ENCODE measurements at places on chromosomes 6 and 20. TPM values are rescaled to one million over a fixed set of nuclear protein-coding genes. Genes with fewer than 3 reads are reported as not detected.

The FOXA2 gene
- not detected for total RNA-seq

The GTSF1L gene
- total RNA-seq, result not detected

The FAM209A gene
- total RNA-seq, result not detected

The TMEM217 gene
- 4.6 TPM for total RNA-seq

The GRIK2 gene
- 0.38 TPM for total RNA-seq

The RBM38 gene
- total RNA-seq, result 8.1 TPM
